Stimulated activated CD8-positive, alpha-beta memory T cell treated with anti-CD3 and anti-CD28 coated beads, Interleukin-7, amount 100 ng/mL, for 1 hour (primary cell): ENCODE measurements at places on chromosomes 2 and 18.

DNA sequence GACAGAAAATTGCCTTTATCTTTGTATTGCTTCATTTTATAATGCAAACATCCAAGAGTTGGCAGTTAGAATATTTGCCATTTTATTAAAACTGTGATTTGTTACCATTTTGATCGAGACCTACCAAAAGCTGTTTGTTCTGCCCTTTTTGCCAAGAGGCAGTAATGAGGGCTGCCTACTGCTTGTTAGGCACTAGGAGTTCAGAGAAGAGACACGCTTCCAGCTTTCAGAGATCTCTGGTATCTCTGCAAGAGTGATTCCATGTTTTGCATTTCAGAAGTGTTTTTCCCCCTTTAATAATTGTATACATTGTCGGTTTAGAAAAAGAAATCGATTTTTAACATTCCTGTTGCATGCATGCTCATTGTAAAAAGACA, 628 bp downstream of the MRPL30 start:
- no peak for DNase-seq

- no peak for DNase-seq
These were observed at the start of gene TUBB6 for GRCh38 chr18:12307701-12308385. TUBB6 (plus strand) TSS chr18:12308241; CDS start chr18:12308293, 52 bp downstream.

DNA sequence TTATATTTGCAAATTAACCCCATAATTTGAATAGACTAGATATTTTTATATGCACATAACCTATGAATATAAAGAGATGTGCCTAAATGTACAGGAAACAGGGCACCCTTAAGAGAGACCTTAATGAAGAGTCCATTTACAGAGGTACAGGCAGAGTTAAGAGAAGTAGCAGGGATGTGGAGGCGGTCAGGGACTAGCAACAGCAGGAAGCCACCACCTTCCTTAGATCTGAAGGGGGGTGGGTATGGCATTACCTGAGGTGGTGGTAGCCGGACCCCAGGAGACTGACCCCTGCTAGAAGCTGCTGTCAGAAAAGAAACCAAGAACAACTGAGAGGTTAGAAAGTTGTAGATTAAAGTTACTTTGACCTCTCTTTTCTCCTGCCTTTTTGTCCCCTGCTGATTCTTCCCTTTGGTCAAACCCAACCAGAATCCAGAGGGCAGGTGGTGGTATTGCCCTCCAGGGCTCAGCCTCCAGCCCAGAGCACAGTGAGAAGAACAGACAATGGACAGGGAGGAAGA, 24.9 kb upstream of the ATG16L1 start:
- DNase-seq: no peak

DNA sequence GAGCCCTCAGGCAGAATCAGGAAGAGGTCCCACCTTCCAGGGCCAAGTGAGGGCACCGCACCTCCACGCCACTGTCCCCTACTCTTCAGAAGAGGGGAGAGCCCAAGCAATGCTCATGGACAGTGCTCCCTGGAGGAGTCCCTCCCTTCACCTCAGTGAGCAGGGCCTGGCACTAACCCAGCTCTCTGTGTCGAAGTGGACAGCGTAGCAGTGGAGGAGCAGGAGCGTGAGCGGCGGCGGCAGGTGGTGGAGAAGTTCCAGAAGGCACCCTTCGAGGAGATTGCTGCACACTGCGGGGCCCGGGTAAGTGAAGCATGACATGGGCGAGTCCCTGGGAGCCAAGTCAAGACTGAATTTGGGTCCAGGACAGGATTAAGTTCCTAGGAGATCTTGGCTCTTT, 16.7 kb downstream of the POMC start:
- no peak for DNase-seq

DNA sequence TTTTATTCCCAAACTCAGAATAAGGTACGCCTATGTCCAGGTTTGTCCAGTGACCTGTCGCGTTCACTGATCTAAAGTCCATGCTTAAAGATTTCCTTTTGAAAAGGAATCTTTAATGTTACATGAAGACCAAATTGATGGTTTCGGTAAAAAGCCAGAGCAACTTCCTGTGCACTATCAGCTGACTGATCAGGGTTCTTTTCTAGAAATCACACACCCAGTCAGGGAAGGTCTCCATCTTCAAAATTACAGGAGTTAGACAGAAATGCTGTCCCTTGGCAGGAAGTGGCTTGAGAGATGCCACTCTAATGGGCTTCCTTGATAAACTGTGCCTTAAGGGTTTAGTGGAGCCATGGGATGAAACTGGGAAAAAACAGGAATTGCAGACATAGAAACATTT, 14.7 kb upstream of the ARHGAP25 start:
- DNase-seq: no peak

GRCh38 chr2:43566461-43566729, 29.4 kb downstream of the THADA start:
- no peak for DNase-seq

GRCh38 chr2:11865378-11865777, 118.9 kb downstream of the LPIN1 start:
- DNase-seq: no peak

GRCh38 chr2:119338826-119339561, 27.6 kb downstream of the C2orf76 start:
- DNase-seq: peak; percentile 23
